Activated CD8-positive, alpha-beta T cell treated with anti-CD3 and anti-CD28 coated beads, Interleukin-2, amount 10 ng/mL, durations not matched to agents 7 days and 5 days (primary cell): ENCODE measurements at places on chromosomes 1 and 21. TPM values are rescaled to one million over a fixed set of nuclear protein-coding genes. Genes with fewer than 3 reads are reported as not detected.

- no peak for DNase-seq
Observed at GRCh38 chr1:159964144-159964543, 10.1 kb upstream of the SLAMF9 start.

DNA sequence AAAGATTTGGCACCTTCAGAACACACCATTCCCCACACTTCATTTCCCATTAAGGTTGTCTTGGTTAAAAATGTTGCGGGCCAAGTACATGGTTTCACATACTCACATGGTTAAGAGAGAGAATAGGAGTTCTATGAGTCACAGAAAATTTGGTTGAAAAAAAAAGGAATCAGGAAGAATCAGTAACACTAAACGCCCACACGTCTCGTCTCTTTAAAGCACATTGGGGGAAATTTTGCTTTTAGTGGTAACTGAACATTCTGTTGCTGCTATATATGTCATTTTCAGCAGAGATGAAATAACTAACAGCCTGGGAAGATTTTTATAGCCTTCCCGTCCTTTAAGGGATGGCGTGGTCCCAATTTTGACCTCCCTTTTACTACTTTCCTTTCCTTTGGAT lies 132.9 kb upstream of the ERG start:
- no peak for DNase-seq

RGS16 gene
- total RNA-seq = 0.63 TPM

MYBPH gene
- not detected for total RNA-seq

DNA sequence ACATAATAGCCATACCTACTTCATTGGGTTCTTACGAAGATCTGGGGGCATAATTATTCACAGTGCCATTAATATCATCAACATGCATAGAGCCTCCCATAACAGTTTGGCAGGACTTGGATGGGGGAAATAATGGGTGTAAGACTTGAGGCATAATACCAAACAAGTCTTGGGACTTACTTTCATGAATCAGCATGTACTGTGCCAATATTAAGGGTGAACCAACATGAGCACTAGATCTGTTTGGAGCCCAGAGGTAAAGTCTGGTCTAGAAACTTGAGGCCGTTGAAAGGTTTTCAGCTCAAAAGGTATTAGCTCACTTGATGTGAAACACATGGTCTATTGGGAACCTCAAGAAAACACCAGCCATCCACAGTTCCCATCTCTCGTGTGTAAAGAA lies 56.7 kb upstream of the ZC3H11B start:
- DNase-seq = no peak

DNA sequence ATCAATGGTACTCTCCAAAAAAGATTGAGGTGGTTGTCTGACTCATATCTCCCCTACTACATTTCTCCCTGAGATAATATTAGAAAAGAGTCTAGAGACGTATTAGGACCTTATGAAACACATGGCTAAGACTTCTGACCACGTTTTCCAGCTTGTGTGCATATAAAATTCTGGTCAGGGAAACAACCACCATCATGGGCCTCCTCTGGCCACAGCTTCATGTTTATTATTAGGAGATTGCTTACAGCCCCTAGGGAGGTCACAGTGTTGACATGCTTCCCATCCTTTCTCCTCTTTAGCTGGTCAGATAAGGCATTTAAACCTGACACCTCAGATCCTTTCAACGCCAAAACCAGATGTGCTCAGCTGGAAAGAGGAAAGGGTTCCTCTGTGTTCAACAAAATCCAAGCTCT lies 620.2 kb downstream of the PLPP3 start:
- DNase-seq = no peak

DNA sequence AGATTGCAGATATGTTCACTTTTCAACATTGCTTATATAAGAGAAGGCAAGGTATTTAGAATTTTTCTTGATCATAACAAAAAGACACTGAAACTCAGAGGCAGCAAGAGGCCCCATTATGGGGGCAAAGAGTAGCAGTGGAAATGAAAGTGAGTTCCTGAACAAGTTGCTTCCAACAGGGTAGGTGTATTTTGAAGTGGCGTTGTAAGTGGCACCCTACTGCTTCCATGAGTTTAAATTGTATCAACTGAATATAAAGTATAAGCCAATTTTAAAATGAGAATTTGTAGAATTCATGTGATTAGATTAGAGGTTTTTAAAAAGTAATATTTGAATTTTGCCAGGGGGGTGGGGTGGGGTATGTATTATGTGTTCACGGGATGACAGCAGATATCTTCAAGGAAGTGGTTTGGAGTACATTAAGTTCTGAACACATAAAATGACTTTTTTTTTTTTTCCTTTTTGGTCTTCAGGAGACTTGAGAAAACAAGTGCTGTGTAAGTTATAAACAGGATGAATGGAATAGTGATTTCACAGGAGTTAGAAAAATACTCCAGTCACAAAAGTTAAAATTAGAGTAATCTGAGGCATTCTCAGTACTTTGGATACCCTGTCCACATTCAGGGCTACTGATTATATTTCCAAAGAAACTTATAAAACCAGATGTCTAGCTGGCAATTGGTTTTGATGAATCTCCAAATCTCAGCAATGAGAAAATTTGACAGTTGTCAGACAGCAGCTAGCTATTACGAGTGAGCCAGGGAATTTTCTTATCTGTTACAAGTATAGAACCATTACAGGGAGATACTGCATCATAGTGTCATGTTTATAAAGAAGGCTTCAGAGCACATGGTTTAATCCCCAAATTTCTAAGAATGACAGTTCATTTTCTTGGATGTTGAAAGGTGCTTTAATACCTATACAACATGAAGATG lies 182.0 kb downstream of the ST6GALNAC3 start:
- DNase-seq = no peak

GRCh38 chr1:115196296-115196695 lies 107.0 kb upstream of the TSPAN2 start:
- DNase-seq = no peak

CAMK1G gene
- not detected for total RNA-seq

- no peak for DNase-seq
Observed at GRCh38 chr1:165877940-165878556, 50.6 kb downstream of the UCK2 start.

GRCh38 chr1:117810553-117810952 lies 118.9 kb downstream of the GDAP2 start:
- no peak for DNase-seq

DNA sequence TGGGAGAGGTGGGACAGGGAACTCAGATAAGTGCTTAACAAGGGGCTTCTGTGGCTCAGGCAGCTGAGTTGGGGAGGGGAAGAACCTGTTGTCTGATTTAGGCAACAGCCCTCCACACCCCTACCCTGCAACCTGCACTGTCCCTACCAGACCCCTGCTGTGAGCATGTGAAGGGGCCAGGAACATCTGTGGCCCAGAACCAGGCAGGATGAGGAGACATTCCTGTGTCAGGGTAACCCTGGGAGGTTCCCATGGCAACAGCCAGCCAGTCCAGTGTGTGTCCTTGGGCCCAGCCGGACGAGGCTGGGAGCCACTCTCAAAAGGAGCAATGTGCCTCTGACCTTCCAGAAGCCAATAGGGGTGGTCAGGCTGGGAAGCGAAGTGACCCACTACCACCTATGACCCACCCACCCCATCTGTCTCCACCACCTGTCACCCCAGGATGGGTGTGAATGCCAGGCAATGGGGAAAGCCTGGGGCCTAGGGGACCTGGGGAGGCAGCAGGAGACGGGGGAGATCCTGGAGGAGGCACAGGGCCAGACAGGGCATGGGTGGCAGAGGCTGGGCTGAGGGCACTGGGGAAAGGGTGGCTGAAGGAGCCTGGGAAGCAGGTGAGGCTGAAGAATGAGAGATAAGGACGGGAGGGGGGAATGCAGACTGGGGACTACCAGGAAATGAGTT lies 5.0 kb upstream of the PMVK start:
- no peak for DNase-seq

CD164L2 gene
- total RNA-seq = not detected

GRCh38 chr21:41873005-41873404 lies 6.1 kb downstream of the PRDM15 start:
- DNase-seq = no peak

SYCP1 gene
- not detected for total RNA-seq

- no peak for DNase-seq
Observed at GRCh38 chr1:242770366-242770765, 245.9 kb upstream of the PLD5 start.

DNA sequence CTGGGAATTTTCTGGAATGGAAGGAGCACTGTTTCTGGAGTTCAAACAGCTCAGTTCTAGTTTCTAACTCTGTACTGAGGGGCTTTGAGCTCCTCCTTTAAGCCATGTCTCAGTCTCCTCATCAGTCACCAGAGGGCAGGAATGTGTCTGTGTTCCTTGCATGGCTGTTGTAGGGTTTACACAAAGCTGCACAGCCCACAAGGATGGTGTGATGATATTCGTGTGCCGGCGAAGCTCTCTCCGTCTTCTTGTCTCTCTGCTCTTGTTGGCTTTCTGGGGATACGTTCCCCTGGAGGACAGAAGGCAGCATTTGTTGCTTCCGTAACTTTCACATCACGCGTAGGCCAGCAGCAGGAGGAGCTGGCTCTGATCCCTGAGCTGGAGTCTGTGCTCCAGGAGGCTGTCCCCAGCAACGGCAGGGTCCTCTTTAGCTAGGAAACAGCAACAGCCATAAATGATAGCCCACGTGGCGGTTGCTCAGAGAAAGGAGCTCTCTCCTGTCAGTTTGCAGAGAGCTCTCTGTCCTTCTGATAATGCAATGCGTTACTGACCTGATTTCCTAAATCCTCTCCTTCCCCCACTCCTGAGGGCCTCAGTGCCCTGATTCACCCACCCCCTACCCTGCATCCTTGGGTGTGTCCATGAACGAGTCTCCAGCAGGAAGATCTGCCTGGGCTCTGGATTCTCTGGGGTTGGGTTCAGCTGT lies 189.2 kb upstream of the VAMP3 start:
- no peak for DNase-seq

- DNase-seq = no peak
Observed at GRCh38 chr1:162882248-162882674, 21.3 kb upstream of the CCDC190 start.

DNA sequence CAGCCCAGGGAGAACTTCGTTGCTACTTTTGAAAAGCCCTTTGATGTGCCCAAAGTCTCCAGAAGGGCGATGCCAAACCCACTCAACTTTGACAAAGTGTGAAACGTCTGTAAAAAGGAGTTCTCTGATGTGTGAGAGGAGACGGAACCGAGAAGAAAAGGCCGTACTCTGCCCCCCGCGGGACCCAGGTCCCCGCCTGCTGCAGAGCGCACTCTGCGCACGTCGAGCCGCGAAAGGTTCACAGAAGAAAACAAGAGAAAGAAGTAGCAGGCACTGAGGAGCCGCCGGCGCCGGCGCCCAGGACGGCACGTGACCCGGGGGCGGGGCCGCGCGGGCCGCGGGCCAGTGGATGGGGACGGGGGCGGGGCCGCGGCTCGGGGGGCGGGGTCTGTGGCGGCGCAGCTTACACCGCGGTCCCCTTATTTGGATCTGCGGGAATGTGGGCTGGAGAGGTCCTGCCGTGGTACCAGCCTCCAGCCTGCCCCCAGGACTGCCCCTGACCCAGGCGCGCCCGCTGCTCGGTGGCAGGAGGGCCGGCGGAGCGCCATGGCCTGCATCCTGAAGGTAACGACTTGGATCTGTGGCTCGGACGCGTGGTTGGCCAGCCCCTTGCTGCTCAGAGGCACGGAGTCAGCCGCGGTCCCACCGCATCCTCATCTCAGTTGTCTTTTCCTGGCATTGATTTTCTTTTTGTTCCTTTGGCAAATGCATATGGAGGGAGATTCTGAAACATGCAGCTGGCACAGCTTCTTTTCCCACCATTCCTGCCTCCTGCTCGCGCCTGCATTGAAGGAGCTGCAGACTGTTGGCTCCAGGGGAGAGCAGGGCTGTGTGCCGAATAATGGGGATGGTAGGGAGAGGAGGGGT lies at the start of gene ST6GALNAC3:
ST6GALNAC3 (plus strand) TSS at position 426 of the 867 bp plus-strand sequence.
- DNase-seq = peak; percentile 77

- DNase-seq = peak; percentile 72
Observed at GRCh38 chr1:92980732-92981647, 19.7 kb upstream of the DIPK1A start.

DNA sequence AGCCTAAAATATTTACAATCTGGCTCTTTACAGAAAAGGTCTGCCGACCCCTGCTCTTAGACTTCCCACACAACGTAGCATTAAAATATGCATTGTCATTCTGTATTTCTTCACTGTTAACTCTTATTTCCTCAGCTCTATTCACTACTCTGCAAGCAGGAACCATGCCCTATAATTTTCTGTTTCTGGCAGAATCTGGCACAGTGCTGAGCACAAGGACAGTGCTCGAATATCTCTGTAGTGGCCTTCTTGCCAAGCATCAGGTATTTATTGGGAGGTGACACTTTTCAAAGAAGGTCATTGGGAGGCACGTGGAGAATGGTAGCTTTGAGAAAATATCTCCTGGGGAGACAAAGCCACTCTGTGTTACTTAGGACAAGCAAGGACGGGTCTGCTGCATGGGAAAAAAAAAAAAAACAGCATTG lies 77.9 kb downstream of the PSMG1 start:
- no peak for DNase-seq

- DNase-seq = no peak
Observed at GRCh38 chr1:27074175-27074780, 61.6 kb upstream of the TENT5B start.

PGLYRP3 gene
- not detected for total RNA-seq

GRCh38 chr21:37207441-37208009 lies 59.6 kb downstream of the VPS26C start:
- DNase-seq = peak; percentile 37

TMPRSS2 gene
- not detected for total RNA-seq

GRCh38 chr1:19979494-19979977 lies at the start of gene PLA2G2A:
Gene PLA2G2A, minus strand, starts transcription at chr1:19979618. Its CDS starts 845 bp downstream, at chr1:19978773.
- no peak for DNase-seq
